ENCODE measurements at places on chromosomes 6 and 20.

DNA sequence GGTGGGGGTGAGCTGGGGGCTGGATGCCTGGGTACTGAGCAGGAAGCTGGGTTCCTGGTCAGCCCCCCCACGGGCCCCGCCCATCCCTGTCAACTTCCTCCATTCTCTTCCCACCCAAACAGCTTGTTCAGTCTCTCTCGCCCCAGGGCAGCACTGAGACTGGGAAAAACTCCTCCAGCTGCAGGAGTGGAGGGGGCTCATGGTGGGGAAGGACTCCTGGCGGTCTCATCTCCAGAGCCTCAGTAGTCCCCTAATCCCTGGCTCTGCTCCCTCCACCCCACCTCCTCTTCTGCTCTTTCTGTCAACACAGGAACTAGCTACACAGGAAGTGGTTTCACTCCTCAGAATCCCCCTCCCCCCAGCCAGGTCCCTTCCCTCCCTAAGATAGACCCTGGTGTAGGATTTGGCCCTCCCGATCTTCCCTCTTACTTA lies at the start of gene GPSM3:
Gene GPSM3, minus strand, starts transcription at position 36 of the 432 bp plus-strand sequence. CDS start 130 bp downstream, outside the sequence.
- no peak for DNase-seq

DNA sequence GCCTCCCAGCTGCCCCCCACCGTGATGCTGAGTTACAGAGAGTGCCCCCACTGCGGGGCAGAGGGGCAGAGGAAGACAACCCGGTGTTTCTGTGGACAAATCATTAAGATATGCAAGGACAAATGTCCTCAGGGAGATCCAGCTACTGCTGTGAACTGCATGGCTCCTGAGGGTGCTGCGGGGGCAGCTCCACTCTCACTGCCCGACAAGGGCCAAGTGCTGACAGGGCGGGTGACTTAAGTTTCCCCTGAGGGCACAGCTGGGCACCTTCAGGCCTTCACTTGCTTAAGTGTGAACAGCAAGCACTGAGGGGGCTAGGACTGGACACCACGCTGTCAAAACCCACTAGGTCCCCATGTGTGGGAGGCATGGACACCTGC lies 26.2 kb upstream of the TCFL5 start:
- no peak for DNase-seq

- DNase-seq, result no peak
These were observed 72.8 kb upstream of the NKX2-2 start for GRCh38 chr20:21586682-21587081.

GRCh38 chr20:39698752-39699151 lies 736.6 kb downstream of the DHX35 start:
- no peak for DNase-seq

GRCh38 chr6:37030599-37030998 lies 25.1 kb downstream of the FGD2 start:
- no peak for DNase-seq

DNA sequence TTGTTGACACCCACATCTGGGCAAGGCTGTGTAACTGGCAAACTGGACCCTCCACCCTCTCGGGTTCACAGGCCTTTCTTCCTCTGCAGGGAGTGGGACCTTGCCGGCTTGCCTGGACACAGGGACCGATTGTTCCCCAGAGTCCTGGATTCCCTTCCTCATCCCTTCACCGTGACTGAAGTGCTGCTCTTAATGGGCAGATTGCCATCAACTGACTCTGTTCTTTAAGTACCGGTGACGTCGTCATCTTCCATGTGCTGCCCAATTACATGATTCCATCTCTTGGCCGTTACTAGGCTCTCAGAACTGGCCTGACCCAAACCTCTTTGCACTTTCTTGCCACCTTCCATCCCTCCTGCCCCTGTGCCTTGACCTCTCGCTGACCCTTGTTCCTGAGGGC lies 85.4 kb downstream of the EYA4 start:
- DNase-seq, result no peak
